HuH-7 (cell line): ENCODE measurements at places on chromosomes 4 and X.

DNA sequence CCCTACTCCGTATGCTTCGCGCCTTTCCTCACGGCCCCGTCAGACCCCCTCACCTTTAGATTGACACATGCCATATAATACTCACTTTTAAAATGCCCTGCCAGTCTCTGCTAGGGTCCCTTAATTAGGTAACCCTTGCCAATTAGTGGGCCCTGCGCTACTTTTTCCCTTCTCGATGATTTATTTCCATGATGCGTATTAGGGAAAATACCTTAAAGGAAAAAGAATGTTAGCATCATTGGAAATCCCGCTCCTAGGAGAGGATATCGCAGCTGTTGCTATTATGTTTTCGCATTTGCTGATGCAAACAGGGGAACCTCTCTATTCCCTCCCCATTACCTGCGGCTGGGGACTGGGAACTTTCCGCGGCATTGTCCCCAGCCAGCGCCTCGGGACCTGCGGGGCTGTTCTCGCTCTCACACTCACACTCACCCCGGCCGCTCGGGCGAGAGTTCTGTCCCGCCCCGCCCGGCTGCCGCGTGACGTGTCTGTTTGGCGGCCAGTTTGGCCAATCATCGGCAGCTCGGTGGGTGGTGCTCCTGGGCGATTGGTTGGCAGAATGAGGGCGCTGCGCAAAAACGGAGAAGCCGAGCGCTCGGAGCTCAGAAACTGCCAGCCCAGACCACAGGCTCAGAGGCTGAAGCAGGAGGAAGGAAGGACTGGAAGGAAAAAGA lies at the start of gene PCDH10:
TSS of gene PCDH10 (plus strand) at position 605 of the 674 bp plus-strand sequence. CDS start 847 bp downstream, outside the sequence.
- peak; percentile 58 for DNase-seq

- DNase-seq = no peak
Measured at GRCh38 chr4:4860600-4861389, 1.3 kb downstream of the MSX1 start.

GRCh38 chrX:119677654-119677981 lies 15.3 kb downstream of the SEPTIN6 start:
- DNase-seq = no peak

- DNase-seq = no peak
Measured at GRCh38 chr4:184978211-184978610, 40.1 kb upstream of the HELT start.

DNA sequence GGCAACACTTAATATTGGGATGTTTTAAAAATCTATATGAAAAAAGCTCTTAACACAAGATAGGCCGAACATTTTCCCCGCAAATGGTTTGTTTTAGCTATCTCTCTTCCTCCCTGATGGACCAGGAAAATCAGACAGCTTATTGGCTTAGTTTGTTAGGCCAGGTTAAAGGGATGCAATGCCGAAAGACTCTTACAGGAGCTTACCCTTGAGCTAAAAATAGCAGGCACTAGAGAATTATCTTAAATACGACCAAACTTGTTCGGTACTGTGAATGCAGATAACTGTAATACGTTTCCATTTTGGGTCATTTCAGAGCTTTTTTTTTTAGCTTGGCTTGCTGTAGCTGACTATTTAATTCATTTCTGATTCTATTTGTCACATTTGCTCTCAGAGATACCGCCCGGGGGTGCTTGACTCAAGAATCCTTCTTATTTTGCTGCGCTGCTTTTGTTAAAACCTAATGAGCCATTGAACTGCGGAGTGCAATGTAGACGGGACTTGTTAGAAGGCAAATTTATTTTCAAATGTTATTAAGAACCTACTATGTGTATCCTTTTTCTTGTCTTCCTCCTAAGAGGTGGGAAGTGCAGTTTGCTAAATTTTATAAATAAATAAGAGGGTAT lies 23.3 kb downstream of the PPARGC1A start:
- DNase-seq = no peak

- peak; percentile 22 for DNase-seq
Measured at GRCh38 chr4:64539234-64539849, 130.1 kb upstream of the TECRL start.

GRCh38 chr4:5198656-5199541 lies 147.6 kb downstream of the STK32B start:
- no peak for DNase-seq
